WTC11 (cell line): ENCODE measurements at places on chromosomes 11 and 22.
A peak's percentile ranks its signal among the peaks of the same experiment; 100 is the strongest.

GRCh38 chr11:783581-784015 lies 6.3 kb downstream of the CEND1 start:
- DNase-seq, result peak; percentile 97

DNA sequence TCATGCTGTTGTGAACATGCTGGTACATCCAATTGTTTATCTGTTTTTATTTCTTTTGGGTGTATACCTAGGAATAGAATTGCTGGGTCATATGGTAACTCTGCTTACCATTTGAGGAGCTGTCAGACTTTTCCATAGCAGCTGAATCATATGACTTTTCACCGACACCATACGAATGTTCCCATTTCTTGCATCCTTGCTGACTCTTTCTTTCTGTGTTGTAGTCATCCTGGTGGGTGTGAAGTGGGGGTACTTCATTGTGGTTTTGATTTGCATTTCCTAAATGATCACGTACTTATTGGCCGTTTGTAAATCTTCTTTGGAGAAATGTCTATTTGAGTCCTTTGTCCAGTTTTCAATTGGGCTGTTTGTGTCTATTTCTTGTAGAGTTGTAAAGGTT lies 26.5 kb downstream of the ATXN10 start:
- DNase-seq, result no peak

GRCh38 chr11:32893343-32894148 lies 935 bp downstream of the QSER1 start:
- DNase-seq, result peak; percentile 76

DNA sequence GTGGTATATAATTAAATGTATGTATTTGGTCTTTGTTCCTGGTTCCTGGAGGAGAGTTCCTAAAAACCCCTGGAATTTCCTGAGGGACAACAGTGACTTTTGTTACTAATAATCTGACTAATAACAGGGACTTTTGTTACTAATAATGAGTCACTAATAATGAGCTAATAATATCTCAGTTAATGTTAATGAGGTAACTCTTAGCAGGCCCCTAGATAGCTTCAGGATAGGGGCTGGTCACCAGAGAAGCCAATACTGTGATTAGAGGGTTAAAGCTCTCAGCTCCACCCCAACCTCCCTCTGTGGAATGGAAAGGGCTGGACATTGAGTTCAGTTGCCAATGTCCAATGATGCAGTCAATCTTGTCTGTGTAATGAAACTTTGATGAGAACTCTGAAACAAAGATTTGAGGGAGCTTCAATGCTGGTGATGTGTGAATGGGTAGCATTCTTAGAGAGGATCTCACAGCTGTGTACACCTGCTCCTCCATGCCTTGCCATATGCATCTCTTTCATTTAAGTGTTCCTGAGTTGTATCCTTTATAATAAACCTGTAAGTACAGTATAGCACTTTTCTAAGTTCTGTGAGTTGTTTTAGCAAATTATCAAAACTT lies 1431.4 kb upstream of the TENM4 start:
- DNase-seq, result no peak

DNA sequence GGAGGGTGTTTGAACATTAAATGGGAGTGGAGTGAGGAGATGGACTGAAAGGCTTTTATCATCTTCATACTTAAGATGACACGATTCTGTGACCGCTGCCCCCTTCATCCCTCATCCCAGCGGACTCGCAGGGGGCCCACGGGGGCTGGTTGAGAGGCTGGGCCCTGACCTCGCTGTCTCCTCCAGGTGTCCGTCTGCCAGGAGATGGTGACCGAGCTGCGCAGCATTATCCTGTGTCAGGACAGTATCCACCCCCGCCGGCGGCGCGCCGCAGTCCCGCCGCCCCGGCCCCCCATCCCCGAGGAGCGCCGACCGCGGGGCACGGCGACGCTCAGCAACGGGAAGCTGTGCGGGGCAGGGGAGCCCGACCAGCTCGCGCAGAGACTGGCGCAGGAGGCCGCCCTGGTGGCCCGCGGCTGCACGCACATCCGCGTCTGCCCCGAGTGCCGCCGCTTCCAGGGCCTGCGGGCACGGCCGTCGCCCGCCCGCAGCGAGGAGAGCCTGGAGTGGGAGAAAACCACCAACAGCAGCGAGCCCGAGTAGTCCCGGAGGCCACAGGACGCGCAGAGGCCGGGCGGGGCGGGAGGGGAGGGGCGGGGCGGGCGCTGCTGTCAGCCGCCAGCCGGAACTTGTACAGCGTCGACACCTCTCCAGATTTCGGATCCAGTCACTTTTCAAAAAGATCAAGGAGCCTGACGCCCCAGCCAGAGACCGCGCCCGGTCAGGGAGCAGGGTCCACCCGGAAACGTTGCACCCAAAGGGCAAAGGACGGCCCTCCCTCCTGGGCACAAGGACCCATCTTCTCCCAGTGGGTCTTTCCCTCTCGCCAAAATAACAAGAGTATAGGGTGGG lies 38.0 kb upstream of the TBCEL start:
- peak; percentile 67 for DNase-seq

DNA sequence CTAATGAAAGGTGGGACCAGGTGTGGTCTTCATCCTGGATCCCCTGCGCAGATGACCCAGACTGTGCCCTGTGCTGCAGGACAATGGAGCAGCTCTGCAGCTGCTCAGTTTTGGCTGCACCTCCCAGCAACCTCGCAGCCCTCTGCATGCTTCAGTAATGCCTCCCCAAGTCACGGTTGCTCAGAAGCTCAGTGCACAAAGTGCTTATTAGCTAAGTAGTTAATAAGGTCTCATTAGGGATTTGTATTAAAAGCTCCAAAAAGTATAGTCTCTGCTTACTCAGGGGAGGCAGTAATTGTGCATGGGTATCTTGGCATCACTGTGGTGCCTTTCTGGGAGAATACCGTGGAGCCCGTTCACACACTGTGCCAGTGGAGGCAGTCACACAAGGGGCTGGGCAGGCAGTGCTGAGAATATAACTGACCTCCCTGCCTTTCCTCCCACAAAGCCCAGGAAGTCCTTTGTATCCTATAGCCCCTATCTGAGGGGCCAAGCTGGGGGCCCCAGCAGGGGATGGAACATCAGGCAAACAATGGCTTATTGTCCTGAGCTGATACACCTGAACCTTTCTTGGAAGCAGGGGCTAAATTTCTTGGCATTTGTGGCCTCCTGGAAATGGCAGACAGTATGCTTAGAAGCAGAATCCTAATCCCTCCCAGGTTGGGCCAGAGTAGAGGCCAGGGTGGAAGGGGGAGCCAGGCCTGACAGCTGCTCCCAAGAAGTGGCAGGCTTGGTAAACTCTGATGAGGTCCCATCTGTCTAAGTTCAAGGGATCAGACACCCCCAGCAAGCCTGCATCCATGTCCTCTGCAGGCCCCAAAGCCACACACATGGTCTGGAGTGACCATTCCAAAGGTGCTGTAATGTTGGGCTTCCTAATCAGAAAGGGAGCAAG lies 125.5 kb upstream of the PARVA start:
- no peak for DNase-seq

DNA sequence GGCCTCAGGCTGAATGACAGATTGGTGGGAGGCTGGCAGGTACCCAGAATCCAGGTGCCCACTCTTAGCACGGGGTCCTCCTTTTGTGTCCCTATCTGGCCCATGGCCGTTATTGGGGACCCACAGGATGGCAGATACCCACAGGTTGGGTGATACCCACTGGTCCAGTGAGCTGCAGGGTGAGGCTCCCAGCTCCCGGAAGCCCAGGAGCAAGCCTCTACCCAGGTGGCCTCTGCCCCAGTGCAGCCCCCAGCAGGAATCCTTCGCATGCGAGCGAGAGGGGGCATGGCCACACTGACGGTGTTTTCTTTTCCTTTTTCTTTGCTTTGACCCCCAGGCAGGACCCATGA lies 116.1 kb downstream of the PHF21B start:
- DNase-seq, result no peak

DNA sequence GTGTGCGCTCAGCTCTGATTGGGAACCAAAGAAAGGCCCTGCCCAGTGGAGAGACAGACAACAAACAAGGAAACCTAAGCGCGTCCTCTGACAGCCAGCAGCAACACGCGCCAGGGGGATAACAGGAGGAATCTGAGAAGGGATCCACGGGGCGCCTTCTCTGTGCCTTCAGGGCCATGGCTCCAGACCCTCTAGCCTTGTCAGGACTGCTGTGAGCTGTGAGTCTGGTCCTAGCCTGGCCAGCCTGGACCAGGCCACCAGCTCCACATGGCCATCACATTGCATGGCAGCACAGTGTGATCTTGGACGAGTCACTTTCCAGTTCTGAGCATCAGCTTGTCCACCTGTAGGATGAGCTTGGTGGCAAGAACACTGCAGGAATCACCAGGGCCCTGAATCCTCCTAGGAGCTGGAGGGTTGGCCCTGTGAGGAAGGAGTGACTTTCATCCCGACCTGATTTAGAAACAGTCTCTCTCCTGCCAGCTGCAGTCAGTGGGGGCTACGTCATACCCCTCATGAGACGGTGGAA lies 11.8 kb upstream of the MGAT3 start:
- DNase-seq, result no peak

DNA sequence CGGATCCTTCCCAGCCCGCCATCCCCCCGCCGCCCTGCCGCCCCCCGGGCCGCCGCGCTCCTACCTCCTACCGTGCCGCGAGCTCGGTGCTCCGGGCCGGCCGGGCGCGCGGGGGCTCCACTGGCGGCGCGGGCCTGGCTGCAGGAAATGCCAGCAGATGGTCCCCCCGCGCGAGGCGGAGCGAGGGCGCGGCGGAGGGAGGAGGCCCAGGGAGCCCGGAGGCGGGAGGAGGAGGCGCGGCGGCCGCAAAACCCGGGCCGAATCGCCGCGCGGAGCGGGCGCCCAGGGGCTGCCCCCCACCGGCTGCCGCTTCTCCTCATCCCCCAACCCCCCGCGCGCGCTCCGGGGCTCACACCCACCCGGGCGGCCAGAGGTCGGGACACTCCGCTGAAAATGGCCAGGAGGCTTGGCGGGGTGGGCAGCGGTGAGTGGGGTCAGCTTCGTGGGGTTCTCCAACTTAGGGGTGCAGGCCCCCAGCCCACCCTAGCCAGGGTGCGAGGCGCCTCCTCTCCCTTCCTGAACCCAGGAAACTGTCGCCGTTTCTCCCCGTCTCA lies at the start of gene OSBPL5:
TSS of gene OSBPL5 (minus strand) at position 159 of the 554 bp plus-strand sequence. CDS start 36,162 bp downstream, outside the sequence.
- peak; percentile 38 for DNase-seq

DNA sequence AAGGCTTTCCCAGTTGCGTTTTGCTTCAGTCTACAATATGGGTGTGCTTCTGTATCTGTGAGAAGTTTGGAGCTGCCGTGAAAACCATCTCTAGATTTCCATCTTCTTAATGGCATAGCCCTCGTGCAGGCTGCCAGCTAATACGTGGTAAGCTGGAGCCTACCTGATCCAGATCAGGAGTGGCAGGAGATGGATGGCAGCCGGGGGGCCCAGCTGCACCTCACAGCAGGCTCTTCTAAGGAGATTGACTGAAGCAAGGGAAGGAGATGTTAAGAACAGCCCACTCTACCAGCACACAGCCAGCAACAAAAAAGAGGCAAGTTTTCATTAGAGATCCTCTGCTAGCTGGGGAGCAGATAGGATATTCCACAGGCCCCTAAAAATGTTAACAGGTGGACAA lies 115.5 kb downstream of the MSANTD4 start:
- DNase-seq, result no peak

- DNase-seq, result peak; percentile 58
These were observed 12.7 kb upstream of the TMEM218 start for GRCh38 chr11:125123947-125124617.

- DNase-seq, result no peak
These were observed 93.2 kb downstream of the ATM start for GRCh38 chr11:108316061-108316460.

- DNase-seq, result no peak
These were observed 9.4 kb downstream of the TRIM29 start for GRCh38 chr11:120128392-120129119.

GRCh38 chr11:69481393-69481844 lies at the start of gene LINC01488:
TSS of gene LINC01488 (plus strand) at chr11:69481663.
- DNase-seq, result no peak

GRCh38 chr11:33160587-33160986 lies 693 bp downstream of the CSTF3 start:
- DNase-seq, result no peak

GRCh38 chr11:35780951-35781860 lies 118.6 kb downstream of the TRIM44 start:
- DNase-seq, result no peak
